ENCODE measurements at places on chromosomes 5 and 9. TPM values are rescaled to one million over a fixed set of nuclear protein-coding genes. Genes with fewer than 3 reads are reported as not detected.

ECM2 gene
- not detected for total RNA-seq

SLC46A2 gene
- not detected for total RNA-seq

KLF9 gene
- 23.2 TPM for total RNA-seq

NOP16 gene
- 11.7 TPM for total RNA-seq

SYK gene
- total RNA-seq: not detected

MYO10 gene
- total RNA-seq: 59.5 TPM

GABRA6 gene
- total RNA-seq: under 0.01 TPM

CARTPT gene
- total RNA-seq: not detected

FST gene
- total RNA-seq: 7.6 TPM

SLC6A7 gene
- total RNA-seq: not detected

All from lung microvascular endothelial cell (primary cell).